ENCODE measurements at places on chromosomes 4 and X.

DNA sequence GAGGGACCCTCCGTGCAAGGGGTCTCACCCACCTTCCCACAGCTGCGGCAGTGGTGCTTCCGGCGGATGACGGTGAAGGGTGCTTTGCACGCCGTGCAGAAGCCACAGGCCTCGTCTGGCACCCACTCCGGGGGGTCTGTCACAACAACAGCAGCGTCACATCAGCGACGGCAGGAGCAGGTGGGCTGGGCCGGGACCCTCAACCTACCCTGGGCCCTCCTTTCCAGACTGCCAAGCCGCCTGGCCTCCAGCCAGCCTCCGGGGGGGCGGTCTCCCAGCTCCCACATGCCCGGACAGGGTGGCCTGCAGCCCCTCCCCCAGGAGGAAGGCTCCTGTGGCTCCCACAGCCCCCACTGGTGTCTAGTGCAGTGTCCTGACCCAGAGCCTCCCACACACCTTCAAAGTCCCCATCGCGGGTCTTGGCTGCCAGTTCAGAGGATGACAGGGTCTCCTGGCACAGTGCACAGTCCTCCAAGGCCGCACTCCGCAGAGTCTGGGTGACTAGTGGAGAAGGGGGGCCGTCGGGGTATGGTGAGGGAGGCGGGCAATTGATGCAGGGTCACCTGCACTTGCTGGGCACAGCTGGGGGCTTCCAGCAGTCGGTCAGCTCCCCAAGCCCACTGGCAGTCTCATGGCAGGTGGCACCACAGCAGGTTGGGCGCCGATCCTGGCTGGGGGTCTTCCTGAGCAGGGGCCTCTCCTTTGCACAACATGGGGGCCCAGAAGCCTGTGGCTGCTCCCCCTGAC lies 9.5 kb upstream of the MXD4 start:
- DNase-seq = no peak

- no peak for DNase-seq
Observed at GRCh38 chrX:338836-339400, 20.3 kb upstream of the GTPBP6 start.

GRCh38 chrX:133215747-133216146 lies 2.4 kb downstream of the TFDP3 start:
- DNase-seq = no peak

- DNase-seq = no peak
Observed at GRCh38 chr4:169241464-169241863, 29.3 kb downstream of the SH3RF1 start.

DNA sequence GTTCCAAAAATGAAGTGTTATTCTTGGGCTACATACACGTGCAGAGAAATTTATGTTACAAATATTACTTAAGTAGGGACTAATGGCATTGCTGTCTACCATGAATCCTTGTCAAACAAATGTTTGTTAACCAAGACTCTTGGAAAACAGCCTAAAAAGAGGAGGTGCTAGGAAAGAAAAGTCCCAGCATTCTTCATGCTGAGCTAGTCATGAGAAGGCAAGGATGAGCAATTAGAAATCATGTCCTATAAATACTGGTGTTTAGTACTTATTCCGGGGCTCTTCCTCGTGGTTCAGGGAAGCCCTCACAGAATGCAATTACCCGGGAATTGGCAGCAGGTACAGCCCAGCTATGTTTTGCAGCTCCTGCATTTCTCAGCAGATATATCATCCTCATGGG lies 378.1 kb upstream of the FTHL17 start:
- DNase-seq = no peak

DNA sequence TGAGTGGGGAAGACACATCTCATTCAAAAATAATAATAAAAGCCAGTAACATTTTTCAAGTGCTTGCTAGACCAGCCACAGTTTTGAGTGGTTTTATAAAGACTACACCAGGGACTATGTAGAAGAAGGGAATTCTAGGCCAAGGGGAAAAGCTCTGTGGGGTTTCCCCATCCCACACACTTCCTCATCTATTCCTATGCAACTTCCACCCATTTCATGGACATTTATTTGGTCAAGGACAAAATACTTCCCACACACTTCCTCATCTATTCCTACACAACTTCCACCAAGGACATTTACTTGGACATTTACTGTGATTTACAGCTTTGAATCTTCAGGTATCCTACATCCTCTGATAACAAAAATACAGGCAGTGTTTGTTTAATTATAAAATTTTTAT lies 86.5 kb upstream of the KLF3 start:
- no peak for DNase-seq

DNA sequence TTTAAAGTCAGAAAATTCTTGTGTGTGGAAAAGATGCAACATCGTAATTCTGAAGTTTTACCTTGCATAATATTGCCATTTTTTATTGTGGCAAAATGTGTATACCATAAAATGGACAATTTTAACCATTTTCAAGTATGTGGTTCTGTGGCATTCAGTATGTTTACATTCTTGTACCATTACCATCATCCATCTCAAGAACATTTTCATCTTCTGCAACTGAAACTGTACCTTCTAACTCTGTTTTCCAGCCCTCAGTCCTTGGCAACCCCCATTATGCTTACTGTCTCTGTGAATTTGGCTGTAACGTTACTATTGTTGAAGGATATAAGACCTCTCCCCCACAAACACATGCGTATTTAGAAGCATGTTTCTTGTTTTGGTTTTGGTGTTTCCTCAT lies 123.2 kb downstream of the BMPR1B start:
- no peak for DNase-seq

DNA sequence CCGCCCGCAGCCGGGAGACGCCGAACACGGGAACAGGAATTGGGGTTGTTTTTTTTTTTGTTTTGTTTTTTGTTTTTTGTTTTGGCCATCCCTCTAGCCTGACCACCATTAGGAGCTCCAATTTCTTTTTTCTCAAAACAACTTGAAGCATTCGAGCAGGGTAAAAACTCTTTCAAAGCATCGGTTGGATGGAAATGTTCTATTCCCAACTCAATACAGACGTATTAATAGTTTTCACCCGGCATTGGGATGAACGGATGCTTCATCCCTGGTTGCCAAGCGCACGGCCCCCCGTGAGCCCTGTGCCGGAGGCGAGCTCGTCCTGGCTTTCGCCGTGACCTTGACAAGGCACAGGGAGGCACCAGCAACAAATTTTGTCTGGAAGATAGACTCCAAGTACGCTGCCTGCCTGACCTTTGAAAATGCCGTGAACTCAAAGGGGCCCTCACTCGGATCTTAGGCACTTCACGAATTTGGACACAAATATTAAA lies 352 bp upstream of the MAP3K15 start:
- no peak for DNase-seq

GRCh38 chr4:7938609-7939376 lies 868 bp downstream of the AFAP1 start:
- no peak for DNase-seq

GRCh38 chr4:47271291-47271690 lies 192.2 kb downstream of the COMMD8 start:
- no peak for DNase-seq

DNA sequence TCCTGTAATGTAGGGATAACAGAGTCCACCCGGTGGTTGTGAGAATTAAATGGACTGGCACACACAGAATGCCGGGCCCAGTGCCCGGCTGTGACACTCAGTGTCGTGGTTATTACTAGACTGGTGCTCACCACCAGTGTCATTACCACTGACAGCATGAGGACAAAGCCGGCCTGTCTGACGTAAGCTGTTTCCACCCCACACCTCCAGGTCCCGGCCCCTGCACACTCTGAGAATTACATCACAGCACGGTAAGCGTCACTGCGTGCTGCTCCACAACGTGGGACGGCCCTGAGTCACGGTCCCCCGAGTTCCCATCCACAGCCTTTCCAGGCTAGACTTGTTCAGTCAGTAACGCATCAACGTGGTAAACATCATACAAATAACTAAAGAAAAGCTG lies 22.9 kb downstream of the FAT1 start:
- no peak for DNase-seq

- no peak for DNase-seq
Observed at GRCh38 chr4:112280386-112281056, 5.2 kb downstream of the TIFA start.

GRCh38 chr4:184825141-184825895 lies 450 bp downstream of the ACSL1 start:
- peak; percentile 54 for DNase-seq

- DNase-seq = no peak
Observed at GRCh38 chr4:88831031-88831430, 133.4 kb upstream of the NAP1L5 start.

GRCh38 chrX:46559062-46559461 lies 13.8 kb upstream of the ZNF674 start:
- no peak for DNase-seq

- no peak for DNase-seq
Observed at GRCh38 chr4:126794363-126794762, 838.4 kb upstream of the INTU start.

DNA sequence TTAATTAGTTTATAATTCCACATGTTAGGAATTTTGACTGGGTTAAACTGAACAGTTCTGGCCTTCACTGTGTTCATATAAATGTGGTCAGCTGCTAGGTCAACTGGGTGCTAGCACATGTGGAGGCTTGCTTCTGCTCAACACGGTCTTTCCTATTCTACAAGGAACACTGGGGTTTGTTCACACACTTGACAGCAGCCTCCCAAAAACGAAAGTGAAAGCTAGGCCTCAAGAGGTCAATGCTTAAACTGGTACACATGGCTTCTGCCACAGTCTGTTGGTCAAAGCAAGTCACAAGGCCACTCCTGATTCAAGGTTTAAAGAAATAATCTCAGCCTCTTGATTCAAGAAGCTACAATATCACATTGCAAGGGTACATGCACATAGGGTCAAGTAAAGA lies 126.5 kb downstream of the QDPR start:
- no peak for DNase-seq

- DNase-seq = no peak
Observed at GRCh38 chrX:41761702-41762101, 37.7 kb downstream of the GPR82 start.

GRCh38 chr4:22191565-22191964 lies 243.0 kb upstream of the KCNIP4 start:
- no peak for DNase-seq
